ENCODE measurements at places on chromosomes 13 and 19. TPM values are rescaled to one million over a fixed set of nuclear protein-coding genes. Genes with fewer than 3 reads are reported as not detected.

- no peak for DNase-seq
These were observed 12.5 kb upstream of the ZNF675 start for GRCh38 chr19:23699521-23699860.

DNA sequence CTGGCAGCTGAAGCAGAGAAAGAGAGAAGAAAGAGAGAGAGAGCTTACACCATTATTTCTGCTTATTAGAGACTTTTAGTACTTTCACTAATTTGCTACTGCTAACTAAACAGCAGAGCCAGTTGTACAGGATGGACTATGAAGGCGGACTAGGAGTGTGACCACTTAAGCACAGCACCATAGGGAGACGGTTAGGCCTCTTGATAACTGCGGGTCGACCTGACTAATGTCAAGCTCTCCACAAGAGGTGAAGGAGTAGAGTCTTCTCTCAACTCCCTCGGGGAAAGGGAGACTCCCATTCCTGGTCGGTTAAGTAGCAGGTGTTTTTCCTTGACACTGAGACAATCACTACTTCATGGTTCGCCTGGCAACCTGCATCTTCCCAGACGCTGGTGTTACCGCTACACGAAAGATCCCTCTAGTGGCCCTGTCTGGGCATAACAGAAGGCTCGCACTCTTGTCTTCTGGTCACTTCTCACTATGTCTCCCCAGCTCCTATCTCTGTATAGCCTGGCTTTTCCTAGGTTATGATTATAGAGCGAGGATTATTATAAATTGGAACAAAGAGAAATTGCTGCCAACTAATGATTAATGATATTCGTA is 5.3 kb upstream of the PSG7 start:
- DNase-seq, result no peak

DNA sequence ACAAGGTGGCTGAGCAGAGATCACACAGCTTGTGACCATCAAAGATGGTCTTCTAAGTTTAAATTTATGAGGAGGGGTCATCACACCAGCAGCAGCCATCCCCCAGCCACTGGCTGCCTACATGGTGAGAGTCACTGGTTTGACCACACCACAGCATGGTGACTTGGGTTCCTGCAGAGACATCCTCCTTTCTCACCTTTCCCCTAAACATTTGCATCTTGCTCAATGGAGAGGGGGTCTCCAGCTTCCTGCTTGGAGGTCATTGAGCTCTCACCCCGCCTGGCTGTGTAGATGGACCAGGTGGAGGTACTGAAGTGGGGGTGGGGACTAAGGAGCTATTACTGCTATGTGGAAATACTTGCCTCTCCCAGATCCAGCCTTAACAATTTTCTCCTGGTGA is 247.6 kb upstream of the ARGLU1 start:
- DNase-seq, result no peak

DNA sequence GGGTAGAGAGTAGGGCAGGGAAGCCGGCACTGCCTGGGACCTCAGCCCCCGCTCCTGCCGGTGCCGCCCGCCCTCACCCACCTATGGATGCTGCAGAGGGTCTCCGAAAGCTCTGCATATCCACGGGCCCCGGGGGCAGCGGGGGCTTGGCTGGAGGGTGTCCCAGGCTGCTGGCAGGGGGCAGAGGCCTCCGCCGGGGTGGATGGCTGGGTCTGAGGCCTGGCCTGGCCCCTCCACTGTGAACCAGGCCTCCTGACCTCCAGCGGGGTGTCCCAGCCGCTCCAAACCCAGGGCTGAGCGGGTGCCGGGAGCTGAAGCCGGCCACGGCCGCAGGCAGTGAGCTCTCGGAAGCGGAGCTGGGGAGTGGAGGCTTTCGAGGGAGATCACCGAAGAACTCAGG is 4.1 kb downstream of the PRAM1 start:
- no peak for DNase-seq

- no peak for DNase-seq
These were observed 22.7 kb upstream of the MAB21L1 start for GRCh38 chr13:35499196-35499662.

FBN3 gene
- not detected for total RNA-seq

- DNase-seq, result no peak
These were observed 113.2 kb downstream of the HSPH1 start for GRCh38 chr13:31048521-31048920.

LYPD3 gene
- total RNA-seq, result 15.1 TPM

DNA sequence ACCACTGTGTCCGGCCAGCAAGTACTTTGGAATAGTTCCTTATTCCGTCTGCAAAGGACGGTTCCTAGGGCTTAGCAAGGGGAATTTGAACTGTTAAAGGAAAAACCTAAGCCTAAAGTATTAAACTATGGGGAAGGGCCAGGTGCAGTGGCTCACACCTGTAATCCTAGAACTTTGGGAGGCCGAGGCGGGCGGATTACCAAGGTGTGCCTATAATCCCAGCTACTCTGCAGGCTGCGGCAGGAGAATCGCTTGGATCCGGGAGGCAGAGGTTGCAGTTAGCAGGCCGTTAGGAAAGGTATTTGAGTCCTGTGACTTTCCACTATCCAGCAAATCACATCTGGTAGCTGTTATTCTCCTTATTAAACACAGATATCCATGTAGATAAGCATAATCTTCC is 9.4 kb upstream of the RAB20 start:
- DNase-seq, result no peak

- peak; percentile 45 for DNase-seq
These were observed 57.2 kb downstream of the DHRS12 start for GRCh38 chr13:51746802-51747201.

DNA sequence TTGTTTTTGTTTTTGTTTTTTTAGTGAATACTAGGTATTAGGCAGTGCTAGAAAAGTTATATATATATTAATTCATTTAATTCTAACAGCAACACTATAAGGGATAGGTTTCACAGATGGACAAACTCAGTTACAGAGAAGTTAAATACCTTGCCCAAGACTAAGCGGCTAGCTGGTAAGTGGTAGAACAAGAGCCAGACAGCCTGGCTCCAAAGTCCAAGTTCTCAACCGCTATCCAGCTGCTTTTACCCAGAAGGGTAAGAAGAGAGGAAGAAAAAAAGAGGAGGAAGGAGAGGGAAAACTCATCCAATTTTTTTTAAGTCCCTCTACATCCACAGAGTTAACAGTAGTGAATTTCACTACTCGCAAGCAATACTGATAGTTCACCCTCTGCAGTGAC is 217.0 kb downstream of the SPRY2 start:
- no peak for DNase-seq

DNA sequence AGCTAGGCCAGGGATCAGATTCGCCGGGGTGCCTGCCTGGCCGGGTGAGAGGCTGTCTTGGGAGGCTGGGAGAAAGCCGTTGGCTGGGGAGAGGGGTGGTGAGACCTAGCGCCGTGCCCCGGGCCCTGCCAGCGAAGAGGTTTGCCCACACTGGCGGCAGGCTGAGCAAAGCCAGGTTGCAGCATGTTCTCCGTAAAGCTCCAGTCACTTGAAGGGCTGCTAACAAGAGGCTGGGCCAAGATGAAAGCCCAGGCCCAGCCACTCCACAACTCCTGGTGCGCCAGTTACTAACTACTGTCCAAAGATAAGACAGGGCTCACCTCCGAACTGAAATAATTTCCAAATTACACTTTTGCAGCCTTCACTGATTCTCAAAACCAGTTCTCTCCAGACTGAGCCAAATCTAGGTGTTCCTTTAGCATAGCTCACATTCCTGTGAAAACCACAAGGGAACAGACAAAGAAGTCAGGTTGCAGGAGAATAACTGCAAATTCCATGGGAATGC is 16.3 kb downstream of the ELAVL1 start:
- no peak for DNase-seq

- DNase-seq, result no peak
These were observed 28.5 kb upstream of the PSPC1 start for GRCh38 chr13:19810996-19811881.

DNA sequence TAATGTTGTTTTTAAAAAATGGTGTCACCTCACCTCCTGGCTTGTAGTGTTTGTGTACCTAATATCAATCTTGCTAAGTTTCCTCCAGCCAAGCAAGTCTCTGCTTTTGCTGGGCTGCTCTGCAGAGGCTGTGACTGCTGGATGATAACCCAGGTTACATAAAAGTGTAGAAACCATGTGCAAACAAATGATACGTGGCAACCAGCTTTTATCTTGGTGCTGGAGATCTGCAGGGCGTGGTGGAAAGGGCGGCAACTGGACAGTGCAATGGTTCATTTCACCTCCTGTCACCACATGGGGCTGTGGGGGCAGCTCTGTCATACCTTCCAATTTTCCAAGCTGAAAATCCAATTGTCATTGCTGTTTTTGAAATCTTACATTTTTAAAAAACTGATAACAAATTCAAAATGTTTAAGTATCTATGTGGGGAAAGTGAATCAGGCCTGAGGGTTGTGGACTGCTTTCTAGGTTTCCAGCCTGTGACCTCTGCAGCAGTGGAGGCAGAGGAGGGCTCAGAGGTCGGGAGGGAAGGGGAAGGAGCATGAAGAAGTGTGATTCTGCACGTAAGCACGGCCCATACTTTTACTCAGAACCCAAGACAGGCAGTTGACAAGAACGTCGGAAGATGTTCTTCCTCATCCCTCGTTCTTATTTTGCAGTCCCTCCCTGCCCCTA is 9.7 kb downstream of the GPR42 start:
- DNase-seq, result no peak

LIM2 gene
- total RNA-seq, result not detected

DNA sequence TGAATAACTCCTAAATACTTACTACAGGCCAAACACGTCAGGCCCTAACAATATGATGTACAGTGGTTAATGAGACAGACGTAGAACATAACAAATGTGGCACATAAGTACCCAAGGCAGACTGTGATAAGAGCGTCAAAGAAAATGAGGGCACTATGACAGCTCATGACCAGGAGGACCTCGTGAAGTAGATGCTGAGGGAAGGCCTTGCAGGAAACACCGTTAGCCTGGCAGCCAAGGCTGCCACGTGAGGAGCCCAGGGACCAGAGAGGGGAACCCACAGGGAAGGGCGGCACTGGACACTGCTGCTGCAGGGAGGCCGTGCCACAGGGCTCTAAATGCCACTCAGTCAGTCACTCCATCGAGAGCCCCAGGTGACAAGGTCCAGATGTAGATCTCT is 5.7 kb downstream of the TUBGCP3 start:
- no peak for DNase-seq

SEMA6B gene
- 5.5 TPM for total RNA-seq

DNA sequence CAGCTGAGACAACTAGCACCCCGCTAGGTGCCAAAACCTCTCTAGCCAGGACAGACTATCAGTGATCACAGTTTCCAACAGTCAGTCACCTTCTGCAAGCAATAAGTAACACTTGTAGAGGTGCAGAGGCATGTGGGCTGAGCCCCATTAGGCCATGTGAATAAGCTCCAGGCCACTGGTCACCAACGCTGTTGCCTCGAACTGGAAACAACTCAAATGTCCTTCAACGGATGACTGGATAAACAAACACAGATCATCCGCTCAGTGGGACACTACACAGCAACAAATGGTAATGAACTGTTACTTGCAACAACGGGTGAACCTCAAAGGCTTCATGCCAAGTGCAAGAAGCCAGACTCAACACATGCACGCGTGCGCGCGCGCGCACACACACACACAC is 27.5 kb upstream of the TMEM160 start:
- DNase-seq, result no peak

CEACAM1 gene
- 3.5 TPM for total RNA-seq

Measured in ovary (tissue), 10 donors.